ENCODE measurements at places on chromosomes 13 and 19.
A peak's percentile ranks its signal among the peaks of the same experiment; 100 is the strongest.

GRCh38 chr19:532561-533363 is 1.2 kb downstream of the CDC34 start:
- DNase-seq = peak; percentile 40

DNA sequence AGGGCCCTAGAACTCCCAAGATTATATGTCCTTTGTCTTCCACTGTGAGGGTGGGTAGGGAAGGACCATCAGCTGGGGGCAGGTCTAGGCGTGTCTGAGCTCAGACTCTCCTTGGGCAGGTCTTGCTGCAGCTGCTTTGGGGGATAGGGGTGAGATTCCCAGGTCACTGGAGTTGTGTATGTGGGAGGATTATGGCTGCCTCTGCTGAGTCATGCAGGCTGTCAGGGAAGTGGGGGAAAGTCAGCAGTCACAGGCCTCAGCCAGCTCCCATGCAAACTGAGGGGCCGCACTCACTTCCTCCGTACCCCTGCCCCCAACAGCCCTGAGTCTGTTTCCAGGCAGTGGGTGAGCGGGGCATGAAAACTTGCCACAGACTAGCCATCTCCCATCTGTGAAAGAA is 600.8 kb downstream of the DIAPH3 start:
- no peak for DNase-seq

DNA sequence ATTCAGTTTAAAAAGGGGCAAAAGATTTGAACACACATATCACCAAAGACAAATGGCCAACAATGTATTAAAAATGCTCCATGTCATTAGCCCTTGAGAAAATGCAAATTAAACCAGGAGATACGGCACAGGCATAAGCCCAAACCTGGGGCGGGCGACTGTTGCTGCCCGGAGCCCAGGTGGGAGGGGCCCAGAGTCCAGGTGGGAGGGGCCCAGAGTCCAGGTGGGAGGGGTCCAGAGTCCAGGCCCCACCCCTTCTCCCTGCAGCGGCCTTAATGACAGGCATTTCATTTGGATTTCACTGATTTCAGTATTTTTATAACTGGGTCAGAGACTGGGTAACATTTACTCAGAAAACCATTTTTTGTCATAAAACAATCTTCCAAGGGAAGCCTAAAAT is 78.2 kb downstream of the RASA3 start:
- DNase-seq = no peak

- DNase-seq = no peak
These were observed 955.5 kb upstream of the PCDH9 start for GRCh38 chr13:68185444-68186141.

DNA sequence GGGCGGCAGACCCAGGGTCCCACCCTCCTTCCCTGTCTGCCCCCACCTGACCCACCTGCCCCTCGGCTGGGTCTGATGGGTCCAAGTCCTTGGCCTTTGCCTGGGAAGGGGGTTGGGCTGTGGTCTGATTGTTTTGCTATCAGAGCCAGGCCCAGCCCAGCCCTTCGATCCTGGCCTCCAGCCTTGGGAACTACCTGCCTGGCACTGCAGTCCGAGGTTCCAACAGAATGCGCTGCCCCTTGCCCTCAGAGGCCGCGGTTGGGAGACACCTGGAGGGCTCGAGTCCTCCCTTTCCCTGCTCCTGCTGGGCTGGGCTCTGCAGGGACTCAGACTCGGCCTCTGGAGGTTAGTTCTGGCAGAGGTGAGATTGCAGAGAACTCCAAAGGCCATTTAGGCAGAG is 1.6 kb downstream of the CCL25 start:
- no peak for DNase-seq

GRCh38 chr13:110836605-110836903 is 78.3 kb downstream of the ANKRD10 start:
- no peak for DNase-seq

- peak; percentile 59 for DNase-seq
These were observed 18.8 kb upstream of the EDDM13 start for GRCh38 chr19:56253737-56254136.

DNA sequence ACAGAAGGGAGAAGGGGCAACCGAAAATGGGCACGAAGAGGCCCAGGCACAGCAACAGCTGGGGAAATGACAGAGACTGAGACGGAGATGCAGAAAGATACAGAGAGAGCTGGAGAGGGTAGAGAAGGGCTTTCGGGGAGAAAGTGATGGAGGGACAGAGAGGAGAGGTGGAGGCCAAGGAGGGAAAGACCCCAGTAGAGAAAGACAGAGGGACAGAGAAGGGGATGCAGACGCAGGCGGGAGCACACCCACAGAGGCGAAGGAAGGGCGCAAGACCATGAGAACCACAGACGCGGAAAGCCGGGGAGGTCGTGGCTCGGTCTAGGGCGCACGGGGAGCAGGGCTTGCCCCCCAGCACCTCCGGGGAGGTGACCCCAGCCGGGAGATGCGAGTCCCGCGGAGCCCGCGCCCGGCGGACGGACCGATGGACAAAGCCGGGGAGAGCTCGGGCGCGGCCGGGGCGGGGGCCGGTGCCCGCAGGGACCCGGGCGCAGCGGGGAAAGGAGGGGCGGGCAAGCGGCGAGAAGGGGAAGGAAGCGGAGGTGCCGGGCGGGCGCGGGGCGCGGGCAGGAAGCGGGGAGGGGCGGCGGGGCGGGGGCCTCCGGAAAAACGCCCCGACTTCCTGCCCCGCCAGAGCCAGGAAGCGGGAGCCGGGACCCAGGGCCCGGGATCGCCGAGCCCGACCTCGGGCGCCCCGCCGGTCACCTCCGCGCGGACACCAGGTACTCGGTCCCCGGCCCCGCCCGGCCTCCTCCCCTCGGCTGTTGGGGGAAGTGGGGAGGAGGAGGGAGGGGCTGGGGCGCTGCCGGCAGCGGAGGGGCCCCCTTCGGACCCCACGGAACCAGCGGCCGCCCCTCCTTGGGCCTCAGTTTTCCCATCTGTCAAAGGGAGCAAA is at the start of gene ARHGEF1:
Gene ARHGEF1 (plus strand): TSS at position 617 of the 895 bp plus-strand sequence. CDS start 4,899 bp downstream, outside the sequence.
- no peak for DNase-seq

GRCh38 chr13:99812625-99813024 is 158.9 kb downstream of the ZIC5 start:
- DNase-seq = no peak

GRCh38 chr19:15235781-15236180 is 3.5 kb upstream of the EPHX3 start:
- no peak for DNase-seq

GRCh38 chr19:2722541-2723344 is 1.6 kb upstream of the DIRAS1 start:
- peak; percentile 24 for DNase-seq

DNA sequence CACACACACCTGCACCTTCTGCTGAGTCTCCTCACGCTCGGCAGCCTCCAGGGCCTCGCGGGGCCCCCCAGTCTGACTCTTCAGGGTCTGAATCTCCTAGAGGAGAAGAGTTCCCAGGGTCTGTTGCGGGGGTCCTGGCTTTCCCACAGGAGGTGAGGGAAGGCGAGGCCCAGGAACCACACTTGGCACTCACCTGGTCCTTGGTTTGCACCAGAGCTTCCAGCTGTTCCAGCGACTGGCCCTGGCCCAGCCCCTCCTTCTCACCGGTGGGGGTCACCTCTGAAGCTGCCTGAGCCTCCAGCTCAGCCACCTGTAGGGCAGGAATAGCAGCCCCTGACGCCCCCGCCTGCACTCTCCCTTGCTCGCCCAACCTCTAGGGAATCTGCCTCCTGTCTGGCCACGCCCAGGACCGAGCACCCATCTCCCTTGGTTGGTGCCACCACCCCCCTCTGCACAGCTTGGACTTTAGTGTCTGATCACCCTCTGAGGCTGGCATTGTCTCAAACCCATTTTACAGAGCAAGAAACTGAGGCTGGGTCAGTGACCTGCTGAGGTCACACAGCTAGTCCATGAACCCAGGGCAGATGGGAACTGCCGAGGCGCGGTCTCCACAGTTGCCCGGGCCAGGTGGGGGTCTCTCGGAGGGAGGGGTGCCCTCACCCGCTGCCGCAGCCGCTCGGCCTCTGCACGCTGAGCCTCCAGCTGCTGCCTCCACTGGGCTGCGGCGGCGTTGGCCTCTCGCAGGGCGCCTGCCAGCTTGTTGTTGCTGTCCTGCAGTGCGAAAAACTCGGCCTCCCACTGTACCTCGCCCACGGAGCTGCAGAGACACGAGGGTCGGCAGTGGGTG is 9.5 kb downstream of the HOMER3 start:
- no peak for DNase-seq

DNA sequence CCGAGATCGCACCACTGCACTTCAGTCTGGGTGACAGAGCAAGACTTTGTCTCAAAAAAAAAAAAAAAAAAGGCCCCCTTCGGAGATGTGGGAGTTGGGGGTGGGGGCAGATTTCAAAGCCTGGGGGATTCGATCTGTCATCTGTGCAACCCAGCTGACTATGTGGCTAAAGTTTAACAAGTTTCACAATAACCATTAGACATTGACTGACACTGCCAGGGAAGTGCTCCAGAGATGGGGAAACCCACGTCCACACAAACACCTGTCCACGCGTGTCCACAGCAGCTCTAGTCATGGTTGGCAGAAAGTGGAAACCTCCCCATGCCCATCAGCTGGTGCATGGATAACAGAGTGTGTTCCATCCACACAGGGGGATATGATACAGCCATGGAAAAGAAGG is 37.6 kb upstream of the HOMER3 start:
- DNase-seq = no peak

DNA sequence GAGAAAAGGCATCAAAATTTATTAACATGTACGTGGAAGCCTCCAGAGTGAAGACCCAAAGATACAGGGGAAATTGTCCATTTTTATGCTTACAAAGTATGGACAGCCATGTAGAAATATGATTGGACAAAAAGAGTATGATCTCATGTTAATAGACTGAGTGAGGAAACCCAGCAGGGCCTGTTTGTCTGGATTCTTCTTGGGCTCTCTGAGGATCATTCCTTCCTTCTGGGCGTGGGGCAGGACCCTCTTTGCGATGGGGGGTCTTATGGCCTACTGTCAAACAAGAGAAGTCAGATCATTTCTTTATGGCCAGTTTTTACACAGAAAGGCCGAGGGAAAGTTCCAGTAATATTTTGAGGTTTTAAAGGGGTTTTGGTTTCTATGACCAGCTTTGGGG is 110.8 kb downstream of the ESD start:
- DNase-seq = no peak

DNA sequence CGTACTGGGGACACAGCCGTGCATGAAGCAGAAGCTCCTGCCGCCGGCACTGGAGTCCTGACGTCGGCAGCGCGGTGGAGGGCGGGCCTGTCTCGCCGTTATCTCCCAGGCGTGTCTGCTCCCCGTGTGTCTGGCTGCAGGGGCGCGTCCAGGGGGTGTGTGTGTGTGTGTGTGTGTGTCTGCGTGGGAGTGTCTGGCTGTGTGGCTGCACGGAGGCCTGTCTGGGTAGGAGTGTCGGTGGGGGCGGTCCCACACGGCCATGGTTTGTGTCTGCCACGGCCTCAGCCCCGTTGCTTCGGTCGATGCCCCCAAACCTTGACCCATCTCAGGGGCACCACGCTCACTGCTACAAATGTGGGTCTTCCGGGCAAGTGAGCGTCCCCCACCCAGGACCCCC is 18.3 kb downstream of the ARID3A start:
- no peak for DNase-seq

GRCh38 chr13:61247149-61247936 is 168.3 kb downstream of the PCDH20 start:
- DNase-seq = no peak
